KG1 (cell line): ENCODE measurements at places on chromosomes 13 and 19.

- no peak for DNase-seq
These were observed 5.6 kb upstream of the SMAD9 start for GRCh38 chr13:36925603-36926002.

- no peak for DNase-seq
These were observed 265.7 kb downstream of the ABCC4 start for GRCh38 chr13:95035311-95036109.

GRCh38 chr13:46962281-46962941 is 65.6 kb upstream of the HTR2A start:
- DNase-seq = no peak

GRCh38 chr13:45787346-45787745 is 64.2 kb downstream of the SIAH3 start:
- no peak for DNase-seq

DNA sequence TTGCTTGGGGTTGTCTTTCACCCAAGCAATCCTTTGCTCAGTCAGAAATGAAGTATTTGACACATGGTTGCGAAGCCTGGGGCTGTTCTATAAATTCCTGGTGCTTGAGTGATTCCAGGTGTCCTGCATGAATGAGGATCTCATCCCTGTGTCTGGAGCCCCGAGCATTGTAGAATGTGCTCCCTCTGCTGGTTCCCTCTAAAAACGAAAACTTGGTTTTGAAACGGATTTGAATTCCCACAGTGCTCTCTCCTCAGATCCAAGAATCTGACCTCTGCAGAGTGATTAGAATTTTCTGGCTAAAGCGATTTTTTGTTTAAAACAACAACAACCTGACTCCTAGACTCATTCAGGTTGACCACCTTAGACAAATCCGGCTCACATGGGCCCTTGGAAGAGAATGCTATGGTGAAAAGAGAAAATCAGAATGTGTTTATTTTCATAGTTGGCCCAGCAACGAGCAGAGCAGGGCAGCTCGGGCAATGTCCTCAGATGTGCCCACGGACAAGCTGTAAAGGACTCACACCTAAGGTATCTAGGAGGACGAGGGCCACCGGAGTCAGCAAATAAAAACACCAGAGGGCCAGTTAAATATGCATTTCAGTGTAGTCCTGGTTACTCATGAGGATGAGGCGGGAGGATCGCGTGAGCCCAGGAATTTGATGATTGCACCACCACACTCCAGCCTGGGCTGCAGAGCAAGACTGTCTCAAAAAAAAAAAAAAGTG is 8.7 kb upstream of the ATP12A start:
- DNase-seq = peak; percentile 36

GRCh38 chr19:3398114-3398899 is 31.9 kb downstream of the NFIC start:
- no peak for DNase-seq

DNA sequence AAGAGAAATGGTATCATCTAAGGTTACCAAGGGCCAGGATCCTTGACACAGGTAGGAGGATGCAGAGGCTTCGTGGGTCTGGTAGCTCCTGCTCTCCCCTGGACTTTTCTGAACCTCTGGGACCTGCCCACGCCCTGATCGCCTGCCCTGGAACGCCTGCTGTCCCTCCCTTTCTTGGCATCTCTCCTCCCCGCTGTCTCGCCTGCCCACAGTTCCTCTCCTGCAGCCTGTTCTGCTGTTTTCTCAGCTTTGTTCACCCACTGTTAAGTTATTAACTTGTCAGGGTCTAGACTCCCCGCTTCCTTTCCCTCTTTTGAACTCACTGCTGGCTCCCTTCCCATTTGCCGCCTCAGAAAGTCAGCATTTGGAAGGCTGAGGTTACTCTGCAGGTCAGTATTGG is 19.8 kb downstream of the SERP2 start:
- DNase-seq = no peak

- DNase-seq = peak; percentile 85
These were observed at the start of gene YIF1B for GRCh38 chr19:38315657-38316476. Gene YIF1B (minus strand): TSS chr19:38315947. CDS start chr19:38315917, 30 bp downstream.

GRCh38 chr19:18308051-18308947 is 14.6 kb downstream of the LSM4 start:
- no peak for DNase-seq

DNA sequence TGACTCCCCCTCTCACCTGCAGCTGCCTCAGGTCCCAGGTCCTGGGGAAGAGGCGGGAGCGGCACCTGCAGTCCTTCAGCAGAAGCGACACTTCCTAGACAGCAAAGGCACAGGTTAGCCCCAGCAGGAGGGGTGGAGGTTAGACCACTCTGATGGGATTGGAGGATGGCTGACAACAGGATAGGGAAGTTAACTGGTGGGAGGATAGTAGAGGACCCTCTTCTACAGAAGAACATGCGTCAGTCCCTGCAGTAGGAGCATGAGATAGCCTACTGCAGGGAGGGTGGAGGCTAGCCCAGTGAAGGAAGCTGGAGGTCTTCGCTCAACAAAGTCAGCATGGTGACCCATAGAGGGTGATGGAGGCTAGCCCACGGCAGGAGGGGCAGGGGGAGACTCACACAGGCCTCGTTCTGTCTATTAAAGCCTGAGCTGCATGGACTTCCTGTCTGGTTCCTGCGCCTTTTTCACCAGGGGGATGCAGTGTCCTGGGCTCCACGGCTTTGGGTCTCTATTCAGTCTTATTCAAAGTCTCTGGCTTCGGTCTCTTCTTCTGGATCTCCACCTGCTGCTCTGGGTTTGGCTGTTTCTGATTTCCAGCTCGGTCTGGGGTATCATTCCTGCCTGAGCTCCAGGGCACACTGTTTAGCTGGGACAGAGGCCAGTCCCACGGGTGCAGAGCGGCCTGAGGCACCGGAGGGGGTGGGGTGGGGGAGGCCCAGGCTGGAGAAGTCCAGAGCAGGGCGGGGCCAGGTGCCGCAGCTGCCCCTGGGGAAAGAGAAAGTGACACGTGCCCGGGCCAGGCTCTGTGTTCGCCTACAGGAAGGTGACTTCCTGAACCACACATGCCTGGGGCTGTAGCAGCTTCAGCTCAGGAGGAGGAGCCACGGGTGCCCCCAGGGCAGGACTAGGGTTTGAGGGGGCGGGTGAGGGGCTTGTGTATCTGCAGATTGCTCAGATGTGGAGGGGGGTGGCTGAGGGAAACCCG is 7.3 kb downstream of the IFNL3 start:
- no peak for DNase-seq

DNA sequence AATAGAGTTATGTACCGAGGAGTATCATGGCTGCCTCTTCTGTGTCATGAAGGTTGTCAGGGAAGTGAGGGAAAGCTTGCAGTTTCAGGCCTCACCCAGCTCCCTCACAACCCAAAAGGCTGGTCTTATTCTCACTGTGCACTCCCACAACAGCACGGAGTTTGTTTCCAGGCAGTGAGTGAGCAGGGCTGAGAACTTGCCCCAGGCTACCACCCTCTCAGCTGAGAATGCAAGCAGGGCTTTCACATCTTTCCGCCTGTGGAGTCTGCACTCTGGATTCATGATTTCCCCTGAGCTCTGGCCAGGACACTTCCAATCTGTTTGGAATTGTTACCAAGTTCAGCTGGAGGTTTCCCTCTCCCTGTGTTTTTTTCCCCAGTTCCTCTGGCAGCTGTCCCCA is 2284.7 kb upstream of the PCDH20 start:
- DNase-seq = no peak

GRCh38 chr13:93004919-93005318 is 221.7 kb upstream of the GPC6 start:
- no peak for DNase-seq

DNA sequence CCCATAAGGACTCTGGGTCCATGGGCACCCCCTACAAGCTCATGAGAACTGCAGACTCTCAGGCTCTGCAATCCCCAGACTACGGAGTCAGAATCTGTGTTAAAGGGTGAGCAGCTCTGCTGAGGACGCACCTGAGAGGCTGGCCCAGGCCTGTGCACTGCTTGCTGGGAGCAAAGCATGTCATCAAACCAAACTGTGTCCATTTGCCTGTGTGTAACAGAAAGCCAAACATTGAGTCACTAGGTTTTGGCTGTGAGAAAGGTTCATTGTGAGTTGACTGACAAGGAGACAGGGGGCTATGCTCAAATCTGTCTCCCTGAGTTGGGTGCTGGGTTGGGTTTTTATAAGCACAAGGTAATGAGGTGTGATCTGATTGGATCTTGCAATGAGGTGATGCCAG is 22.1 kb upstream of the MTIF3 start:
- DNase-seq = no peak

DNA sequence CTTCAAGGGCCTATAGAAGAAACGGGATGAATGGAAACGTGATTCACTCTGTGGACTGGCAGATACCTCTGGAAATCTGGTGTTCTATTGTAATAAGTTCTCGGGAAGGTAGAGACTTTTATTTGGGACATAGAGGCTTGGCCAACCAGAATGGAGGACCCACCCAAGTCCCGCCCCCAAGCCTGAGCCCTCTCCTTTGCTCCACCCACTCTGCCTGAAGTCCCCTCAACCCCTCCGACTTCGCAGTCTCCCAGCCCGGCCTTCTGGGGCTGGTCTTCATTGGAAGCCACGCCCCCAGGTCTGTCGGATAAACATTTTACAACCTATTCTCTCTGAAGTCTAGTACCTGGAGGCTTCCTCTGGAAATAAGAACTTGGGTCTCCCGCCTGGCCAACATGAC is 16.9 kb downstream of the FBXL12 start:
- no peak for DNase-seq

DNA sequence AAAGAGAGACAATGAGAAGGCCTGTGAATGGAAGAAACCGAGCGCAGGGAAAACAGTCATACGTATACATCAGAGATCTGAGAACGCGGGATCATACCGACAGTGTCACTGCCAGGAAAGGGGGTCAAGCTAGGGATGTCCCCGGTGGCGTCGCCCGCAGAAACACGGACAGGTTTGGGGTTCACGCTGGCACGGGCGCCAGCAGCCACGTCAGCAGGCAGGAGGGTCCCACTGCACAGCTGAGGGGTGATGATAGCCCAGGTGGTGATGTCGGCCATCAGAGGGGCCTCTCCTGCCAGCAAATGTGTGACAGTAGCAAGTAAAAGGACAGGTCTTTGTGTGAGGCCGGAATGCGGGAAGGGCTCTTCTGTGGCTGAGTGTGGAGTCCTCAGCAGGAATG is 3.4 kb upstream of the ZNF229 start:
- DNase-seq = no peak

DNA sequence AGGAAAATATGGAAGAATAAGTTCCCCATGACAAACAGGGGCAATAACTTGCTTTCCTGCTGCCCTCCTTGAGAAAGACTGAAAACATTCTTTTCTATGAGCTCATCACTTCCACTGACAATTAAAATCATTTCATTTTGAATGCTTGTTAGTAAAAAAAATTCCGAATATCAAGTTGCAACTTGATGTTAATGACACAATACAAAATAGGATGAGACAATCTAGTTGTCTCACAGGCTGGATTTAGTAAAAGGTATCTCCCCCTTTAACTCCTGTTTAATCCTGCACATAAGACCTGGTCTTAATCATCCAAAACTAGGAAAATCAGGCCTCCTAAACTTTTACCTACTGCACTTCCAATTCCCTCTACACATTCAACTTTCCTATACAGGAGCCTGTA is 24.7 kb downstream of the IRS2 start:
- DNase-seq = no peak

- DNase-seq = no peak
These were observed 16.0 kb upstream of the GTF2F2 start for GRCh38 chr13:45104261-45104660.

DNA sequence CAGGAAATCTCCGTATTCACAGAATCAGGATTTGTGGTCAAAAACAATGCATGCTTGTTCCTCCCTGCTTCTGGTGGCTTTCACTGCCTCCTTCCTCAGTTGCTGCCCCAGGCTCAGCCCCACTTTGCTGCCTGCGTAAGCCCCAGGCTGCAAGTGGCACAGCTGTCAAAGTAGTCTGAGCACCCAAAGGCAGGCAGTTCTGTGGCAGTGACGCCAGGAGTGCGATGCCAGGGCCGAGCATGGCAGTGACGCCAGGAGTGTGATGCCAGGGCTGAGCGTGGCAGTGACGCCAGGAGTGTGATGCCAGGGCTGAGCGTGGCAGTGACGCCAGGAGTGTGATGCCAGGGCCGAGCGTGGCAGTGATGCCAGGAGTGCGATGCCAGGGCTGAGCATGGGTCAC is 77.3 kb upstream of the GPR183 start:
- no peak for DNase-seq

DNA sequence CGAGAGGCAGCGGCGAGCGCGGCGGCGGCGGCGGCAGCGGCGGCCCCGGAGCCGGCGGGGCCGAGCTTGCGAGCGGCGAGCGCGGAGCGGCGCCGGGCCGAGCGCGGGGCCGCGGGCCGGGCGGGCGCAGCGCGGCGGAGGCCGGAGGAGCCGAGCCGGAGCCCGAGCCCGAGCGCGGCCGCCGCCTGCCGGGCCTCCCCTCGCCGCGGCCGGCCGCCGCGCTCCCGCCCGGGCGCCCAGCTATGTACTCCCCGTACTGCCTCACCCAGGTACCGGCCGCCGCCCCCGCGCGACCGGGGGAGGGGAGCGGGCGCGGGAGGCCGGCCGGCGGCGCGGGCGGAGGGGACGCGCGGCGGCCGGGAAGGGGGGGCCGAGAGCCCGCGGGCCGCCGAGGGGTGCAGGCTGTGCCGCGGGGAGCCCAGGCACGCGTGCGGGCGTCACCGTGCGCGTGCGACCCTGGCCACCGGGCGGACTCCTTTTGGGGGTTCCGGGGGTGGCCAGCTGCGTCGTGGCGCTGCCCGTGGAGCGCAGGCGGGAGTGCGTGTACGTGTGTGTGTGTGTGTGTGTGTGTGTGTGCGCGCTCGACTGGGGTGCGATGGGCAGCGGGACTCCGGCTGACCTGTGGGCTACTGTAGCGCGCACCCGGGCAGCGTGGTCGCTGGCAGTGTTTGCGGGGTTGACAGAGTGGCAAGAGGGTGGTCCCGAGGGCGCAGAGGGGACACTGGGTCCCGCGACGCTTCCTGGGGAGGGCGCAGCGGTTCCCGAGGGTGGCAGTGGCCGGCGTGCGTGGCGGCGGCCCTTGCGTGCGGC is 526 bp downstream of the NFIX start:
- DNase-seq = no peak

DNA sequence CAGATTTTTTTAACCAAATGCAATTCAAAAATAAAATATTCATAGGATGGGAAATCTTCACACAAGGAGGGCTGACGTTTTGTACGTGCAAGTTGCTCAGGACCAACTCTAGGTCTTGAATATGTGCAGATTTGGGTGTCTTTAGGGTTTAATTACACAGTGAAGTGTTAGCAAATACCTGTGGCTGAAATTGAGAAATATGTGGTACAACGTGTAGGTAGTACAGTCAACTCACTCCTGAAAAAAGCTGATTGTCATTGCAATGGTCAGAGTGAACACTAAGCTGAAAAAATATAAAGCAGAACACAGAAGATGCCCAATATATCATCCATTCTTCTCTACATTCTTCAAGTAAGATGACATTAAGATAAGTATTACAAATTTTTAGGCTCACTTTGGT is 314.3 kb downstream of the SLITRK1 start:
- no peak for DNase-seq

- no peak for DNase-seq
These were observed 109.5 kb downstream of the PDS5B start for GRCh38 chr13:32695602-32696250.

GRCh38 chr13:79549355-79550106 is 68.6 kb downstream of the NDFIP2 start:
- DNase-seq = no peak

GRCh38 chr19:35902870-35903475 is 644 bp downstream of the HCST start:
- no peak for DNase-seq

GRCh38 chr13:31227063-31227462 is 27.3 kb downstream of the B3GLCT start:
- DNase-seq = no peak
